ENCODE measurements at places on chromosomes 6 and 20.
A peak's percentile ranks its signal among the peaks of the same experiment; 100 is the strongest.

DNA sequence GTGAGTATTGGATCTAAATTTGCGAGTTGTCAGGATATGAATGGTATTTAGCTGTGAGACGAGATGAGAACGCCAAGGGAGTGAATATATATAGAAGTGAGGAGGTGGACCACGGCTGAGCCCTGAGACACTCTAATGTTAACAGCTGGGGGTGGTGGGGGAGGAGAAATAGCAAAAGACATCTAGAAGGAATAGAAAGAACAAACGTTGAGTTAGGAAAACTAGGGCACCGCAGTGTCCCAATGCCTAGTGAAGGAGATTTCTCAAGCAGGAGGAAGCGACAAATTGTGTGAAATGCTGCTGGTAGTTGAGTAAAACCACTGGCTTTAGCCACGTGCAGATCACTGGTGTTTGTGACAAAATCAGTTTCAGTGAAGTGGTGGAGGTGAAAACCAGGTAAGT lies 56.9 kb downstream of the CD164 start:
- no peak for DNase-seq

DNA sequence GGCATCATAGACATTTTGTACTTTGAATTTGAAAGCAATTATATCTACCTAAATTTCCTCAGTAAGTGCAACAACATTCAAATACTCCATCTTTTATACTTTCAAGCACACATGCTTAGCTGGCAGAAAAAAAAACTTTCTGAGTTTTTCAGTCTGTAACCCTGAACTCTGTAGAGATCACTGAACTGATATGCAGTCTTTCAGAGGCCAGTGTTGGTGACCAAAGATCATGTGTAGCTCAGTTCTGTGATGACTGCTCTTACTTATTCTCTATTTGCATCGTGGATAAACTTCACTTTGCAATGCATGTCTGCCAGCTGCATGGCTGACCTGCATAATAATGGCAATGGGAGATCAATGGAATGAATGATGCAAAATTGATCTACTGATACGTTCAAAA lies 431.3 kb downstream of the FRK start:
- DNase-seq = no peak

GRCh38 chr6:6525933-6526332 lies 62.6 kb upstream of the LY86 start:
- no peak for DNase-seq

- no peak for DNase-seq
These were observed 4.7 kb downstream of the NKX2-2 start for GRCh38 chr20:21509079-21509596.

GRCh38 chr20:23111307-23111943 lies 25.3 kb upstream of the CD93 start:
- no peak for DNase-seq

DNA sequence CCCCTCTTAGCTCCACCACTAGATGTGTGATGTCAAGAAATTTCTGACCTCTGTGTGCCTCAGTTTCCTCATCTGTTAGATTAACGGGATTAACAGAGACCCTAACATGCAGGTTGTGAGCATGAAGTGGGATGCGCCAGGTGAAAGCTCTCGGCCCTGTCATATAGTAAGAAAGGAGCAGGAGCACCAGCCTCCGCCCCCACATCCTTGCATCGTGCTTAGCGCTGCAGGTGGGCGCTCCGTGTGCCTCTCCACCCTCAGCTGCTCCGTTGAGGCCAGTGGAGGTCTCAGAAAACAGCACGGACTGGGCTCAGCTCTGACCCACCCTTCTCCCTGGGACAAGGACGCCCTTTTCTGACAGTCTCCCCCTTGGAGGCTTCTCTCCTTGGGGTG lies 63.4 kb downstream of the TCP11 start:
- no peak for DNase-seq

DNA sequence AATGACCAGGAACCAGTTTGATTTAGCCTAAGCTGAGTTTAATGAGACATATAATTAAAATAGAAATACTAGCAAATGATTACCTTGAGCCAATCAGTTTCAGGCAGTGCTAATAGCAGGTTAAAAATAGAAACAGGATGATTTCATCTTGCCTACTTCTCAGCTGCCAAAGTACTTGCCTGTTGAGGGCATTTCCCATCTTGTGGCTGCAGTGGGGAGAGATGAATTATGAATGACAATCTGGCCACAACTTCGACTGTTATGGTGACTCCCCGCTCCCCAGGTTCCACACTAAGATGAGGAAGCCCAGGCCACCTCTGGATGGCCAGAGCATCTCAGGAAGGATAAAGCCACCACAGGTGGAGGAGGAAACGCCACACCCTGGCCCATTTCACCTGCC lies 31.3 kb downstream of the MBOAT1 start:
- DNase-seq = no peak

DNA sequence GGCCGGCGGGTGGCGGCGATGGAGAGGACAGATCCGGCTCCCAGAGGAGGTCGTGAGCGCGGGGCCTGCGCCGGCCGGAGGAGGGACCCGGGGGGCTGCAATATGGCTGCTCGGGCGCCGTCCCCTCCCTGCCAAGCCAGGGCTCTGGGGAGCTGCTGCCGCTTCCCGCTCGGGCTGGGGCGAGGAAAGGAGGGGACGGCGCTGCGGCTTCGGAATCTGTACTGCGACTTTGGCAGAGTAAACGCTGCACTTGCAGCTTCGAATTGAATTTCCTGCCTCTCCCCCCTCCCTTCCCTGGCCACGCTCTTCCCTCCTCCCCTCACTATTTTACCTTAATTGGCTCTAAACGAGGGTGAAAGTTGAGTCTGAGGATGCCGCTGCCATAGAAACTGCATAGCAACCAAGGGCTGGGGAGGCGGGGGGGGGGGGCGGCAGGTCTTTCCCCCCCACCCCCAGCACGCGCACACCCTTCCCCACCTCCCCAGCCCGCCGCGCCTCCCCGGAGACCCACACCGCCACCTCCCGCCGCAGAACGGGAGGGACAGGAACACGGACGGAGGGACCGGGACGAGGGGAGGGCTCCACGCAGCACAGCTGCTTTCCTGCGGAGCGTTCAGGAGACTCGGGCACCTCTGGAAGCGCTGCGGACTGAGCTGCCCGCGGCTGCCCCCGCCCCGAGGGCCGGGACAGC lies 93.9 kb downstream of the RNASET2 start:
- no peak for DNase-seq

GRCh38 chr20:18904192-18904591 lies 90.6 kb downstream of the SCP2D1 start:
- DNase-seq = no peak

- DNase-seq = no peak
These were observed 3.5 kb downstream of the PIGT start for GRCh38 chr20:45419188-45420091.

DNA sequence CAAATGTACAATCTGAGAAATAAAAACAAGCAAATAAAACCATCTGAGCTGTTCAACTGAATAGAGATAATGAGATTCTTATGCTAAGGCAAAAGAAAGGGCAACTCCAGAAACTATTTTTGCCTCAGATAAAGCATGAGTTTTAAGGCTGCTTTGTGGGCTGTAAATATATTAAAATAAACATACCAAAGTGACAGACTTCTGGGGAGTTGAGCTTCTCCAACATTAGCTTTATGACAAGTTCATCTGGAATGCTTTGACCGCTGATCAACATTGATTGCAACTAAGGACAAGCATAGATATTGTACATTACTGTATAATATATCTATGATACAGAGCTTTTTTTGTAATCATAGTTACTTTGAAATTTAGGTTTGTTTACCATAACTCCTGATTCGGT lies 19.3 kb downstream of the AK9 start:
- DNase-seq = no peak

- no peak for DNase-seq
These were observed at the start of gene OCSTAMP for GRCh38 chr20:46550461-46550860. Gene OCSTAMP (minus strand): TSS chr20:46550654. CDS start chr20:46550560, 94 bp downstream.

GRCh38 chr6:52341561-52342260 lies 20.2 kb upstream of the PAQR8 start:
- DNase-seq = no peak

DNA sequence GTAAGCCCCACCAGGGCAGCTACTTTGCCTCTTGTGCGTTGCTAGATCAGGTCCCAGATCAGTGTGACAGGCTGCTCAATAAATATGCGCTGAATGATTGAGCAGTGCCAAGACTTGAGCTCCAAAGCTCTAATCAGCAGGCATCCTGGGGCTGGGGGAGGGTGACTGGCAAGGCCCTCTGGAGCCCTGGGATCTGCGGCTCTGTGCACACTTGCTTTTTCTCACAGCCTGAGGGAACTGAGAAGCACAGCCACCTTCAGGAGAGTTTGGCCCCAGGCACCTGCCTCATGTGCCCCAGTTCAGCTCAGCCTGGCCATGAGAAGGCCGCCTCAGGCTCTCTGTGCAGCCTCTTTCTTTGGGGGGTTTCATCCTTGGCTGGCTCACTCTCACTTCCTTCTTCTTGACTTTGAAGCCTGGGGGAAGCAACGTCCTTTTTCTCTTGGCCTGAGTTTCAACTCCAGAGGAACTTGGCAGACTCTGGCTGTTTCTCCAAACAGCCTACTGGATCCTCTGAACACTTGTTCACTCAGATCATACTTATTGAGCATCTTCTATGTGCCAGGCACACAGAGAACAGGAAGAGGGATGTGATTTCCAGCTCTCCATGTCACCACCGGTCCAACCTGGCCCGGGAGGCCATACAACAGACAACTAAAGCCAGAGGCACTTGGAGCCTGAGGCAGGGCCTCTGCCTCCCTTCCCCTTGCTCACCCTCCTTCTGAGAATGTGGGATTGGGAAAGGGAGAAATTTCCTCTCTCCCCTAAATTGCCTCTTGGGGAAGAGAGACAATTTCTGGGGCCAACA lies 114.0 kb downstream of the VEGFA start:
- no peak for DNase-seq

DNA sequence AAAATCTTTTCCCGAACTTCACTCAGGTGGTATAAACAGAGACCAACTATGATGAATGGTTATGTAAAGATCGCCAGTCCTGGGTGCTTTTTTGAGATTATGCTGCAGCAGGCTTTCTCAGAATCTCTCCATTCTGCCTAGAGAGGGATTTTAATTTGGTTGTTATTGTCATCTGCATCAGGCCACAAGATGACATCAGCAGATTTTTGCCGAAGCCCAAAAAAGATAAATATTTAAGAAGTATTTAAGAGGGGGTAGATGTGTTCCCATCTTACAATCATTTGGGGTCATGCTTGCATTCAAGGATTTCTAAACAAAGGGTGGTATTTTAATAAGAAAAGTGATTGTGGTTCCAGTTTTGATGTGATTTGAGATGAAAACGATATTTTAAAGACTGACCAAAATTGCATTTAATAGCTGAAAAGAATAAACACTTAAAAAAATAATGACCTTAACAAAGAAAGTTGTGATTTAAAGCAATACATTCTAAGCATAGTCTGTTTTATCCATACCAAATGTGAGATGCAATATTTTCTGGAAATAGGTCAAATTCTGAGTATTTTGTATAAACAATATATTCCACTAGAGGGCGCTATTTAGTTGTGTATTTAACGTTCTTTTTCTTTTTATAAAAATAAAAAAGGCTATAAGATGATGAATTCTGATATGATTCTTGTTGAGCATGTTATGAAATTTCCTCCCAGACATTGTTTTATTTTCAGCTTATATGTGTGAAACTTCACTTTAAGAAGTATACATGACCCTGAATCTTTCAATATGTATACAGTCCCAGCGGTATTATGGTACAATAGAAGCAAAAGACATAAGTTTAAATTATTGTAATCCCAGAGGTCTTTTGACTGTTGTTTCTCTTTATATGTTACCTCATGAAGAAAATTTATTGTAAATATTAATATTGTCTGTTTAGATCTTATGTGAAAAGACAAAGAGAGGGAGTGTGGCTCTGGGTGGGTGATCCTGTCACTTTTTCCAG lies 51.0 kb upstream of the ZFP64 start:
- DNase-seq = peak; percentile 63

GRCh38 chr6:3516092-3516491 lies 59.2 kb upstream of the SLC22A23 start:
- DNase-seq = no peak

GRCh38 chr6:98486057-98486456 lies 348.3 kb upstream of the POU3F2 start:
- DNase-seq = no peak

- DNase-seq = no peak
These were observed 406.5 kb downstream of the MAFB start for GRCh38 chr20:40282541-40282940.

- no peak for DNase-seq
These were observed 134.8 kb downstream of the GJA10 start for GRCh38 chr6:90028995-90029635.

DNA sequence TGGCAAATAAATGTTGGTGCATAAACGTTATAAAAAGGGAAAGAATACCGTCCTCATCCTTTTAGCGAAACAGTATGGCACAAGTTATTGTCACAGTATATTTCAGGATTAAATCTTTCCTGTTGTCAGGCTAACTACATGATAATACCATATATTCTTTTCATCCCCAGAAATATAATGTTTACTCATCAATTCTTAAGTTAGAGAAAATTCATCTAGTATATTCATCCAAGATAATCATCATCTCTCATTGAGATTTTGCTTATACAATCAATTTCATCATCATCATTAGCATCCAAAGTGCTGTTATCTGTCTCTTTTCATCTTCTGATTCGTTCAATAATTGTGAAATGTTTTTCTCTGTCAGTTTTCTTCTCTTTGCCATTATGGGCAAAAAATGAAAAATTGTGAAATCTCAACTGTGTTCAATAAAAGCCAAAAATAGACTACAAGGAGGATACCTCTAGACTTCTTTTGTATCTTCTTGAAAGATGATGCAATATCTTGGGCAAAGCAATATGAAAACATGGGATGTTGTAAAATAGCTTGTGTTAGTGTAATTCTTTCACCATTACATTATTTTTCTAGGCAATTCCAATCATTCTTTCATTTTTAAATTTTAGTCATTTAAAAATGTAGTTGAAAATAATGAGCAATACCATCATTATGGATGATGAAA lies 2.6 kb downstream of the SPACA1 start:
- no peak for DNase-seq

- no peak for DNase-seq
These were observed 47.2 kb upstream of the ELOVL5 start for GRCh38 chr6:53395986-53396385.

DNA sequence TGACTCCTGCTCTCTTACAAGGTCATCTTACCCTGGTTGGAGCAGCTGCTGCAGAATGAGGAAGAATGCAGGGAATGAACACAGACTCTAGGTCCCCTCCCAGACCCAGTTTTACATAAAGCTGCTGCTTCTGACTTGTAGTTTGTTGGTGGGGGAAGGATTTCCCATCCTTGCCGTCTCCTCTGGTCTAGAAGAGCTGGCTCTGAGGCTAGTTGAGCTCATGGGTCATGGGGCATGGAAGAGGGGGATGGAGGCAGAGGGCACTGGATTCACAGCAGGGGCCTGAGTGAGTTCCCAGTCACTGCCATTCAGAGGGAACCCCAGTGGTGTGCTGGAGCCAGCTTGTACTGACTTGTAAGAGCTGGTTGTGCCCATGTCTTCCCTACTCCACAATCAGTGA lies 9.2 kb upstream of the GUCA1A start:
- DNase-seq = no peak

DNA sequence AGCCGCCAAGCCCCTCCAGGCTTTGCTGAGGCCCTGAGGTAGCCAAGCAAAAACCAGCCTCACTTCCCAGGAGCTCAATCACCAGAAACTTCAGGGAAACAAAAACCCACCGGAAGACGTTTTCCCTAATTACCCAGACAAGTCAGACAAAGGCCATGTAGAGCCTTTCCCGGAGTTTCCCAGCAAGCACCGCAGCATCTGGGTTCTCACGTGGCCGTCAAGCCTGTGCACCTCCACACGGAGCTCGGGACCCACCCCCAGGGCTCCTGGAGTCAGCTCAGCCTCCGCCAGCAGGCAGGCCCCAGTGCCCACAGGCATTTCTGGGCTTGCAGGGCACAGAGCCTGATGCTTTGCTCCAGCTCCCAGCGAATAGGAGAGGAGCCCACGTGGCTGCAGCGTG lies 10.1 kb upstream of the MRGBP start:
- no peak for DNase-seq

- no peak for DNase-seq
These were observed 30.2 kb upstream of the SGK1 start for GRCh38 chr6:134347885-134348805.
